ENCODE measurements at places on chromosomes 7 and 10. TPM values are rescaled to one million over a fixed set of nuclear protein-coding genes. Genes with fewer than 3 reads are reported as not detected.

Gene SLC18A3
- 1.0 TPM for total RNA-seq

Gene PNLIPRP2
- total RNA-seq: not detected

- DNase-seq: no peak
- no peaks in the 10 kb centered on the region for H3K27me3 ChIP-seq
Observed at GRCh38 chr10:38072552-38072951, 21.6 kb upstream of the ZNF37A start.

DNA sequence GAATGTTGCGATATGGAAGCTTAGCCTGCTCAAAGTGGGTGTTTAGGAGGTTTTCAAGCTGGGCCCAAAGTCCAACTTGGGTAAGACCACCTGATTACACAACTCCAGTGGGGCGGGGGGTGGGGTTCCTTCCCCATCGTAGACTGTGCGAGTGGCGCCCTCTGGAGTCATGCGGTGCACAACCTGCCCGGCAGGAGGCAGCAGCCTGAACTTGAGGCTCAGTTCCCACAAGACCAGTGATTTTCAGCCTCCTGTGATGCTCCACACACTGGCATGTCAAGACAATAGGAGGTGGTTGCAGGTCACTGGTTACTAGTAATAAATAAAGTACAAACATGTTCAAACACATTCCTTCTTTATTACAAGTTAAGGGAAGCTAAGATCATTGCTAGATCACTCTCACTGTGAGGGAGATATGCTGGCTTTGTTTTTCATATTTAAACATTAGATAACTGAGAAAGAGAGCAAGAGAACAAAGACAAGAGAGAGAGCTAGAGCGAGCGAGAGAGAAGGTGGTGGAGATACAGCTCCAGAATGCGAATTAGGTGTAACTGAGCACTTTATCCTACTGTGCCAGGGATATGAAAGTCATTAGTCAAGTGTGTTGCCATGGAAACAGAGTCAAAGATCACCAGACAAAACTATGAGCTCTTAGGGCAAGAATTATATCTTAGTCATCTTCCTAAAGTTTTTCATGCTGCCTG, 97.4 kb upstream of the BMPER start:
- no peak overlapping the region for H3K27ac ChIP-seq
- no peaks in the 10 kb centered on the region for H3K36me3 ChIP-seq
- peaks cover 11% of the 10 kb centered on the region for H3K4me1 ChIP-seq
- H3K27me3 ChIP-seq: no peaks in the 10 kb centered on the region
- peak; percentile 87 for DNase-seq
